ENCODE measurements at places on chromosomes 5 and 9. TPM values are rescaled to one million over a fixed set of nuclear protein-coding genes. Genes with fewer than 3 reads are reported as not detected.

TNFSF15 gene
- 0.38 TPM for polyA plus RNA-seq

ADAMTS19 gene
- 0.79 TPM for polyA plus RNA-seq

ENTREP1 gene
- 0.25 TPM for polyA plus RNA-seq

SPINK6 gene
- polyA plus RNA-seq = not detected

ARID3C gene
- polyA plus RNA-seq = not detected

CD72 gene
- polyA plus RNA-seq = 3.4 TPM

LPAR1 gene
- polyA plus RNA-seq = 91.0 TPM

CCDC192 gene
- not detected for polyA plus RNA-seq

WDR38 gene
- polyA plus RNA-seq = 0.74 TPM

SV2C gene
- polyA plus RNA-seq = not detected

GGTA1 gene
- polyA plus RNA-seq = 102 TPM

CDH12 gene
- not detected for polyA plus RNA-seq

FOXD4 gene
- polyA plus RNA-seq = not detected

APBA1 gene
- polyA plus RNA-seq = 1.9 TPM

ZNF608 gene
- 4.3 TPM for polyA plus RNA-seq

LRRTM2 gene
- polyA plus RNA-seq = not detected

LCN1 gene
- polyA plus RNA-seq = not detected

TCOF1 gene
- polyA plus RNA-seq = 31.9 TPM

SPINK7 gene
- not detected for polyA plus RNA-seq
